SK-MEL-5 (cell line): ENCODE measurements at places on chromosomes 1 and 21. TPM values are rescaled to one million over a fixed set of nuclear protein-coding genes. Genes with fewer than 3 reads are reported as not detected.

Gene TRIM62
- 13.5 and 14.4 TPM in 2 replicates for total RNA-seq

Gene ZBTB18
- 11.4 and 13.0 TPM in 2 replicates for total RNA-seq

DNA sequence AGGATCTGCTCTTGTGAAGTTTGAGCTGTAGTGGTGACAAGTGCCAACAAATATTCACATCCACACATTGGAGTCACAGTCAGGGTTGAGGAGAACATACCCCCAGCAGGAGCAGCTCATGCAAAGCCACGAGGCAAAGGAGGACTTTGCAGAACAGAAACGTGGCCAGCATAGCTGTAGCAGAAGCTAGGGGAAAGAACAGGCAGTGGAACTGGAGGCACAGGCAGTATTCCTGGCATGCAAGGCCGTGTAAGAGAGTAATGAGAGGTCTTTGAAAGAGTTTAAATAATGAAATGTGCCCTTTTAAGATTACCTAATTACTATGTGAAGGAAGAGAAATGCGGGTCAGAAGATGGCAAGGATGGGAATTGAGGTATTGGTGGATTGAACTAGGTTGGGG, 40.9 kb upstream of the IKBKE start:
- no peak for DNase-seq

GRCh38 chr21:31420354-31420753, 76.3 kb upstream of the TIAM1 start:
- no peak for DNase-seq
